Muscle of back (tissue), 13 donors: ENCODE measurements at places on chromosomes 13 and 19.

DNA sequence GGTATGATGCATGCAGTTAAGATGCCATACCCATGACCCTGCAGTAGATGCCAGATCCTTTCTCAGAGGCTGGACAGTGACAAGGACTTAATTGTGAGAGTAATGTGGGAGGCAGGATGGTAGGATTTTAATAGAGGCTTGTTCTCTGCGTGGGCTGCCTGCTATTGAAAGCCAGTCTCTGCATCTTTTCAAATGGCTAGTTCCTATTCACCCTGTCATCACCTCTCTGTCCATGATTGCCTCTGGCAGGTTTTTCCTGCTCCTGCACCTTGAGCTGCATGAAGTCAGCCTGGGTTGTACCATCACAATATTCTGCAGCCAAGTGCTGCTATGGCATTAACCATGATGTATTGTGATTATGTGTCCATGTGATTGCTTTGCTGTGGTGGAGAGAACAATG lies 440.5 kb downstream of the ITGBL1 start:
- DNase-seq: no peak

- peak; percentile 8 for DNase-seq
Observed at GRCh38 chr13:33015791-33016323, 366 bp upstream of the KL start.

- DNase-seq: no peak
Observed at GRCh38 chr13:110801044-110801443, 87.5 kb downstream of the ING1 start.

- DNase-seq: no peak
Observed at GRCh38 chr19:18460900-18461299, 23.0 kb upstream of the ISYNA1 start.

DNA sequence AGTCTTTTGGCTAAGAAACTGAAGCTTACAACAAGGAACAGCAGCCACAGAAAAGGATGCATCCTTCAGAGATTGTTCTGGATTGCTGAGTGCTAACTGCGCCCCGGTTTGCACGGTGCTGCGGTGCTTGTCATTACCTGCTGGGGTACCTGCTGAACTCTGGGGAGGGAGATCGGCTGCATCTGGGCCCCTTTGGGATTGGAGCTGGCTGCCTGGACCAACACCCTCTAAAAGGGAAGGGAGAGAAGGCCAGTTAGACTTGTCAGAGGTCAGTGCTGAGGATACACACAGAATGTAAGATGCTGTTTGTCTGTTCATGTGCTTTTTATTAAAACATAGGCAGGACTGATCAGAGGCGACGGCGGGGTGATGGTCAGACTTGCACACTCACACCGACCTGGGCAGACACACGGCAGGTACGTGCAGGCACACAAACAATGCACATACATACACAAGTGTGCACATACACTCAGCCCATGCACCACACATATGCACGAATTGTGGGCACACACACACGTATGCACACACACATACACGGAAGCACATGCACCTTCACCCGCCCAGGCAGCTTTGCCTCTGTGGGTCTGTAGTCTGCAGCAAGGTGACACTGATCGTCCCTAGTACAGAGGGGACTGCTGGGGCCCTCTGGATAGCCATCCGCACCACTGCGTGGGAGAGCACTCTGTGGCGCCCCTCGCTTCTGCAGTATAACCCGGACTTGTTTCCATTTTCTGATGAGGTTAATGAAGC lies 66.1 kb downstream of the RFX2 start:
- no peak for DNase-seq

- no peak for DNase-seq
Observed at GRCh38 chr19:16970821-16971220, 55.8 kb downstream of the CPAMD8 start.
